ENCODE measurements at places on chromosomes 12 and 14.

DNA sequence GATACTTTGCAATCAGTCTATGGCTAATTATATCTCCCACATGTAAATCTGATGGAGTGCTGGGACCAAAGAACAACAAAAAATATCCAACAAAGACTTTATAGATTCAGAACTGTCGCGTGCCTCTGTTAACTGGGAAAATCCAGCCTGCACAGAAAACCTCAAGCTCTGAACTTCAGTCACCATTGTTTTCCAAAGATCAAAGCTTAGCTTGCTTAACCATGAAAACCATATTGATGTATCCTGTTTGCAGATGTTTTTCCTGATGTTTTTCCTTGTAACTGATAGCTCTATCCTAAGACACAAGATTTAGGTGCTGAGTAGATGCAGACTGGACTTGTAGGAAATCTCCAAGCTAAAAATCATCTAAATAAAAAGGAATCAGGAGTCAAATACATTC, 163.7 kb downstream of the GXYLT1 start:
- DNase-seq: no peak

DNA sequence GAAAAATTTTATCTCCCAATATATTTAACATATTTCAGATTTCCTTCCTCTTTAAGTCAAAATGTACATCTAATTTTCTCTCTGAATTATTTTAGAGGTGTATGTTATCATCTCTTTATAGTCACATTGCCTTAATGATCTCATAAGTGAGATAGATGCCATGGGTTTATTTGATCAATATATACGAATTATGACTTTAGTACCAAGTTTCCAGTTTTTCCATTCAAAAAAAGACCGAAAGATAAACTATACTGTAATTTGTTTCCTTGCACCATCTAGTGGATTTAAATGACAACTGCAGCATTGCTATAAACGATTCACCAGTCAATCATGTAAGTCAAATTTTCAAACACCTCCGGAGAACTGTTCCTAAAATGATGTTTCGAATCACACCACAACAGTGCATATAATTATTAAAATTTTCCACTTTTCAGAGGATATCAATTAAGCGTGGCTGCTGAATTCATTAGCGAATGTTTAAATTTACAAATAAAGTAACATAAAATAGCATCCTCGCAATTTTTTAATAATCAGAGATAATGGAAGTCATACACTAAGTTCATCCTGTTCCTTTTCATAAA, 419 bp upstream of the ATXN7L3B start:
- peak; percentile 55 for DNase-seq

GRCh38 chr14:25122843-25123242, 72.9 kb upstream of the STXBP6 start:
- DNase-seq: no peak

GRCh38 chr14:94775091-94775870, 5.4 kb upstream of the GSC start:
- no peak for DNase-seq

GRCh38 chr14:103061482-103061976, 4.2 kb upstream of the CDC42BPB start:
- no peak for DNase-seq

GRCh38 chr14:55556929-55557623, 22.9 kb upstream of the KTN1 start:
- peak; percentile 91 for DNase-seq

- no peak for DNase-seq
These were observed 76.2 kb downstream of the KIF26A start for GRCh38 chr14:104214431-104215218.

- no peak for DNase-seq
These were observed 38.7 kb downstream of the ADGRD1 start for GRCh38 chr12:130992448-130992847.

DNA sequence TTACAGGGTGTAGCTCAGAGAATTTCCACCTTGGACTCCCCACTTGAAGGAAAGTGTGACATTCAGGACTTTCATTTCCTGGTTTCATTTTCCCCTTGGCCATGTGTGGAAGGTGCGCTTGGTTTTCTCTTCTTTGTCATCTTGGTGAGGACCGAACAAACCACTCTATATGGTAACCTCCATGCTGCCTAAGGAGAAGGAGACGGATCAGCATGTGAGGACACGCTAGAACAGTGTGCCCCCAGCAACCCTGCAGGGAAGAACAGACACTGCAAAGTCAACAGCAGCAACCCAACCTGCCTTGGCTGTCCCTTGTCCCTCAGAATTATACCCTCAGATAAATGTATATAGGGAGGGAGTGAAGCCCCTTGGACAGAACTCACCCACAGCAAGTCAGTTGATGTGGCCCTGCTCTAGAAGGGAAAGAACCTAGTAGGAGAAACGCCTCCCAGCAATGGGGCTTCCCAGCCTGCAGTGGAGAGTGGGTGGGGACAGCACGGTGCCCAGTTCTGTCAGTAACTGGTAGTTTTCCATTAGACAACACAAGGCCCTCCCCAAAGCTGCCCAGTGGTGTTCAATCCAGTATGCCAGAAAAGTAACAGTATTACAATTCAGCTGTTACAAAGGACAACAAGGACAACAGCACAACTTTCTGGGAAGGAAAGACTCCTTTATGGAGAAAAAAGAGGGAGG, 18.9 kb upstream of the COCH start:
- DNase-seq: no peak

GRCh38 chr12:14408208-14408607, 42.7 kb downstream of the ATF7IP start:
- DNase-seq: no peak

DNA sequence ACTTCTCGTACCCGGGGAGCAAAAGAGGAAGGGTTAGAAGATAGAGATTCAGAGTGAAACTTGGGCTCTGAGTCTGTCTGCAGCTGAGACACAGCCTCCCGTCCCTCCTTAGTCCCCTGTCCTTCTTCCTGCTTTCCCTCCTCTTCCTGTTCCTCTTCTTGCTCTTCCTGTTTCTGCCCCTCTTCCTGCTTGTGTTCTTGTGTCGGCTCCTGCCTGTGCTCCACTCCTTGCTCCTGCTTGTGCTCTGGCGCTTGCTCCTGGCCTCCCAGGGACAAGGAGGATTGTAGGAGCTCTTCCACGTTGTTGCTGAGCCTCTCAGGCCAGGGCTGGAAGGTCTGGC, 3.0 kb downstream of the ACRBP start:
- DNase-seq: no peak

GRCh38 chr12:27142101-27142721, 59.8 kb upstream of the C12orf71 start:
- peak; percentile 60 for DNase-seq

GRCh38 chr12:94174576-94174975, 26.2 kb downstream of the PLXNC1 start:
- DNase-seq: no peak

- DNase-seq: no peak
These were observed 357.4 kb upstream of the PRICKLE1 start for GRCh38 chr12:42946871-42947381.

DNA sequence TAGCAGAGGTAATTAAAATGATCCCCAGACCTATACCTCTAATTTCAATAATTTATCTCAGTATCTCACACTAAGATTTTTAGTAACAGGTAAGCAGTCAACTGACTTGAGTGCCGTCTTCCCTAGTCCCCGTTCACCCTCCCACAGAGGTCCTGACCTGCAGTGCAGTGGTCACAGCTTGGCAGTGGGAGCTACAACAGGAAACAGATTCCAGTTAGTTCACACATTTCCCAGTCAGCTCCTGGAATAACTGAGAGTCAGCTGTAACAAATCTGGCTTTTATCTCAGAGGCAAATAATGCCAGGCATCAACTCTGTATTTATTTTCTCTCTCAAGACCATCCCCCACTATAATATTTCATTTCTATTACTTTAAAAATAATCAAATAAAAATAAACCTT, 308.2 kb downstream of the ATP23 start:
- DNase-seq: no peak

DNA sequence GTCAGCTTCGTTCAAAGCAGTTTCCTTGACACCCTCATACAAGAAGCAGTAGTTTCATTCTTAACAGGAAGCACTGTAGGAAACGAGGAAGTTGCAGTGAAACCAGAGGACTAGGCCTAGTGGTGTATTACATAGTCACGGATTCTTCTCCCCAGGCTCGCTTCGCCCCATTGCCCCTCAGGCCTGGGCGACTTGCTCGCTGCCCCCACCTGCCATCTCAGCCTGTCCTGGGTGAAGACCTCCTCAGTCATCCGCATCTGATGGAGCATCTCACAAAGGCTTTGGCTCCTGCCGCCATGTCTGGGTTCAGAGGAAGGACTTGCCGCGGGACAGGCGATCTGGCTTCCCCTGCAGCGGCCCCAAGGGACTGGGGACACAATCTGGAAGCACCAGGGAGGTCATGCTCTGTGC, 93.5 kb downstream of the LMNTD1 start:
- DNase-seq: no peak

- DNase-seq: no peak
These were observed 14.5 kb upstream of the GNPTAB start for GRCh38 chr12:101845137-101845711.

DNA sequence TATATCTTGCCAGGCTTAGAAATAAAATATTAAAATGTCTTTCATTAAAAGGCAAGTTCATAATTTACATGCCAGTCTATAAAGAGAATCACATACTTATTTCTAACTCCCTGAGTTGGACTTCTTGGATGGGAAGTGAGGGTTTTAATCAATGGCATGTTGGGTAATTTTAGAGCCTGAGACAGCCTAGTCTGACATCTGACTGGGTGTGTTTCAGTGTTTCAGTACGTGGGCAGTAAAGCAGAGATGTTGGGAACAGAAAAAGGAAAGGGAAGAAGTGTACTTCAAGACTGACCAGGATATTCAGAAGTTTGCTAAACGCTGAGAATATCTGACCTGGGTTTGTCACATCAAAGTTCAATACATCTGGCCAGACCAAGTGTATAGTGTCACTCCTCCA, 171.8 kb downstream of the BTG1 start:
- no peak for DNase-seq

DNA sequence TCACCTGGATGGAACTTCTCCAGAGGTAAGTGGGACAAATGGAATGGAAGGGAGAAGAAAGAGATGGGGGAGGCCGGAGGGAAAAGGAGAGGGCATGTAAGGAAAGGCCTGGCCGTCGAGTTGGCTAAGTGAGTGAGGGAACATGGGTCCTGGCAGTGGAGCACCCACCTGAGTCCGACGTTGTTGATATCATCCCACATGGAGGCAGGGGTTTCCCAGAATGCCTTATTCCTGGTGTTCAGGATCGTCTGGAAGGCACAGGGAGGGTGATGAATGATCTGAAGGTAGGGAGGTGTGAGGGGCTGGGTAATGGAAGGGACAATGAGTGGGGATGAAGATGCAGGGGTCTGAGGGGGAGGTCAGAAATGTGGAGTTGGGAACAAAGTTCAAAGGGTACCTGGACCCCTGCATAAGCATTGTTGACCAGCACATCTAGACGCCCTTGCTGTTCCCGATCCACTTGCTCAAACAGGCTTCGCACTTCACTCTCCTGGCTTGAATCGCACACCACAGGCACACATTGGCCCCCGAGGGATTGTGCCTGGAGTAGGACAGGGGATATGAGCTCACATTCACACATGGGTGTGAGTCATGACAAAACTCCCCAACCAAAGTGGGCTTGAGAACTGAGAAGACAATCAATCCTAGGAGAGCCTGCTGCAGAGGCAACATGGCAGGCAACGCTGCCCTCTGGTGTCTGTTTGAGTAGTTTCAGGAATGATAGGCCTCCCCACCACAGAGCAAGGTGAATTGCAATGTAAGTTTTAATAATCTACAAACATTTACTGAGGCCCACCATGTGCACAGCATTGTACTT, 3.0 kb downstream of the DHRS1 start:
- peak; percentile 77 for DNase-seq

GRCh38 chr12:118946256-118946655, 35.1 kb upstream of the SRRM4 start:
- no peak for DNase-seq

DNA sequence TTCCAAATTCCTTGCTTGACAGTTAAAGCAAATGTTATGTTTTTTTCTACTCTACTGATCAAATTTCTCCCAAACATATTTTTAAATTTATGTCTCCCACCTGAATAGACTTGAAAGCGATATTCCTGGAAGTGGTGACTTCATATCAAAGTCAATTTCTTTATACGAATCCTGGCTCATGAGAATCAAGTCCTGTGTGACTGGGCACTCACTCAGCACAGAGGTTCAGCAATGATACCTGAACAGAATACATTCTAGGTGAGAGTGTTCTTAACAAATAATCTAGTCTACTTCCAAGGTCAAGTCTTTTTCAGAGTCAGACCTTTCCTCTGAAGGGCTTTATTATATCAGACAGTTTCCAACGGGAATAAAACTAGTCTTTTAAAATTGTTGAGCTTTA, 1070.6 kb downstream of the TRHDE start:
- DNase-seq: no peak

- DNase-seq: peak; percentile 28
These were observed 316.1 kb upstream of the TBX3 start for GRCh38 chr12:115000038-115000437.

DNA sequence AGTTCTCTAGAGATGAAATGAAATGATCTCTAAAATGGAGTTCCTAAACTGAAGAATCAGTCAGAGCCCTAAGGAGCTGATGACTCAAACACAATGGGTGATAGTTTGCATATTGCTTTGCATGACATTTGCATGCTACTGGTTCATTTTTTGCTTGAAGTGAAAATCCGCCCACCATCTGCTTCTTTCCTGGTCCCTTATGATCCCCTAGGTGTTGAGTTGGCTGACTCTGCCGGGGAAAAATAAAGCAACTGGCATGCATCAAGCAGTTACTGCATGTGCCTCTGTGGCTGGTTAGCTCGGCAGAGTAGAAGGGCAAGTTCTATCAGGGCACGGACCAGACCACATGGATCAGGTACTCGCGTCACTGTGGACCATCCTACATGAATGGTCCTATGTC, 151.1 kb downstream of the PPM1H start:
- DNase-seq: no peak
